Stimulated activated CD4-positive, alpha-beta T cell treated with anti-CD3 and anti-CD28 coated beads, Interleukin-2, amount 100 ng/mL, for 4 hours (primary cell): ENCODE measurements at places on chromosomes 11 and 22.

DNA sequence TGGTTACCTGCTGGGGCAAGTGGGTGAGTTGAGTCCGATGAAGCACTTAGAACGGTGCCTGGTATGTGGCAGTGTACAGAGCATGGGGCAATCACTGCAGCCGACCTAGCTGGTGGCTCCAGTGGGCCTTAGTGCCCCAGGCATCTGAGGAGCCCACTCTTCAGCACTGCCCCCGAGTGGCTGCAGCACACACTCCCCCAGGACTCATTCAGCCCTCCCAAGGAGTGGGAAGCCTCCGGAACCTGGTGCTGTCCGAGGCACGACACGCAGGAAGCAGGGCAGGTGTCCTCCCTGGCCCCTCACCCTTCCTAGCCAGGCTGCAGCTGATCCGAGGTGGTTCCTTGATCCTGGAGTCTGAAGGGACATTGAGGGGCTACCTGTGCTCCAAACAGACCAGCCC, 42.4 kb upstream of the PRODH start:
- no peak for DNase-seq

GRCh38 chr11:113638376-113638775, 67.7 kb downstream of the TMPRSS5 start:
- DNase-seq = no peak

- no peak for DNase-seq
Measured at GRCh38 chr11:100756559-100756958, 69.5 kb downstream of the ARHGAP42 start.

GRCh38 chr11:75504501-75504900, 21.2 kb downstream of the GDPD5 start:
- no peak for DNase-seq

GRCh38 chr22:45238957-45239680, 1.6 kb downstream of the KIAA0930 start:
- no peak for DNase-seq
